Activated CD8-positive, alpha-beta memory T cell treated with anti-CD3 and anti-CD28 coated beads for 1 hour (primary cell): ENCODE measurements at places on chromosomes 4 and X.

GRCh38 chr4:114296126-114296525, 302.5 kb upstream of the UGT8 start:
- no peak for DNase-seq

DNA sequence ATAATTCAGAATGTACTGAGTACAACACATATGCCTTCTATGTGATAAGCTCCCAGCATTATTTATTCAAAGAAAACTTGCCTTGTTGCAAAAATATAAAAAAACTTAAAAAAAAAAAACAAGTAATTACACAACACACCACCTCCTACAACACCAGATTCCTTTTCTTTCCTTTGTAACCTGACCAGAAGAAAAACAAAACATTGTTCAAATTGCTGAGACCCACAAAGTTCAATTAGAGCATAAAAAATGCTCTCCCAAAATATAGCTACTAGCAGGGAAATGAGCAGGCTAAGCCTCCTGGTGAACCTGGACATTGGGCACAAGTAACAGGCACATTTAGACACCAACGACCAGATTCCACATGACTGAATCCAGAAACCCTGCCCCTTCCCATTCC, 38.3 kb downstream of the MECP2 start:
- no peak for DNase-seq

GRCh38 chr4:15476396-15476795, 6.7 kb downstream of the CC2D2A start:
- no peak for DNase-seq

DNA sequence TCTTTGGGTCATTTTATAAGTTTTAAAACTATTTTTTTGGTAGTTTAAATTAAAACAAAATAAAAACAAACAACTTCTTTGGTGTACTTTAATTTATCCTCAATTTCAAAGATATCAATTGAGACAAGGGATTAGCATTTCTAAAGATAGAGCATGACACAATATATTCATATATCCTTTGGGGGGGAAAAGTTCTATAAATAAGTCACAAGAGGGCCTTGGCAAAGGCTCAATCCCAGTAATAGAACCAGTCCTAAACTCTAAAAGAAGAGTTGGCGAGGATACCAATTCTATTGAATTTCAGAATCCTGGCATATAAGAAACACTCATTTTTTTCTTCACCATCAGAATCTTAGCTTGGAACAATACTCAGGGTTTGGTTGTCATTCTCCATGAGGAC, 89.7 kb downstream of the COL4A6 start:
- DNase-seq, result no peak

DNA sequence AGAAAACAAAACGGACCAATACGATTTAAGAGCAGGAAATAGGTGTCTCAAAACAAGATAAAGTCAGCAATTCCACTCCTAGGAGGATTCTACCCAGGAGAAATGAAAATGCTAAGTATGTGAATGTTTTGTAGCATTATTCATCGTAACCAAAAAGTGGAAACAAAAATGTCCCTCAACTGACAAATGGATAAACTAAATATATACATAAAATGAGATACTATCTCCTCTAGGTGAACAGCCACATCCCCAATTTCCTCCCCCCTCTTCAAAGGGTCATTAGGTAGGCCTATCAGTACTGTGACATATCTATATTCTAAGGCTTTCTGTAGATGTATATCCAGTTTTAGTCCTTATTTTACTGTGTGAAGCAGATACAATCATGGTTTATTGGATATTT, 18.0 kb downstream of the DDX3X start:
- DNase-seq, result no peak

- DNase-seq, result no peak
Measured at GRCh38 chrX:40247382-40247781, 149.6 kb upstream of the BCOR start.

- no peak for DNase-seq
Measured at GRCh38 chrX:41518841-41519220, 71.7 kb downstream of the NYX start.

GRCh38 chr4:152972821-152973628, 36.9 kb downstream of the FHDC1 start:
- no peak for DNase-seq

- no peak for DNase-seq
Measured at GRCh38 chr4:6027392-6027791, 9.2 kb upstream of the C4orf50 start.

DNA sequence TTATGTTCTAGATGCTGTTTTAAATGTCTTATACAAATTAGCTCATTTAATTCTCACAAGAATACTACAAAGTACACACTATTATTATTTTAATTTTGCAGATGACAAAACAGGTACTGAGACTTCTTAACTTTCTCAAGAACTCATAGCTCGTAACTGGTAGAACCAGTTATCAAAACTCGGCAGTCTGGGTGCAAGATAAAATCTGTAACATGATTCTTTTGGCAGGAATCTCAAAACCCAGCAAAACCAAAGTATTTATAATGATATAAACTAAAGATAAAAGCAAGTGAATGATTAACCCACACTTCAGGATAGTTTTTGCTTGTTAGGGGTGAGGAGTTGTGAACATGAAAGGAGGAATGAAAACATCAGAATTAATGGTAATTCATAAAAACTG, 27.6 kb downstream of the CLNK start:
- no peak for DNase-seq

DNA sequence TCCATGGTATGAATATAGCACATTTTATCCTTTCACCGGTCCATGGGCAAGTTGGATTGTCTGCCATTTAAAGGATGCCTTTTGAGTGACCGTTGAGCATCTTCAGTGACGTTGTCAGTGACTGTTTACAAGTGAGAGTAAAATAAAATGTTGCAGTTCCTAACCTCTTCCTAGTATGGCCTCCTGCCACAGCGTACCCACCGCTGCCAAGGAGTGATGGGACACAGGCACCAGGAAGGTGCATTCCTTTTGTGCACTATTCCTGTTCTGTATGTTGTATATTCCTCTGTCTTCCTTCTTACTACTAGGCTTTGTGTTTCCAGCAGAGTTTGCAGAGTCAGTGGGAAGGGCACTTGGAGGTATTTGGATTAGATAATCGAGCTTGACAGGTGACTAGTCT, 61.5 kb downstream of the SNX25 start:
- DNase-seq, result no peak

DNA sequence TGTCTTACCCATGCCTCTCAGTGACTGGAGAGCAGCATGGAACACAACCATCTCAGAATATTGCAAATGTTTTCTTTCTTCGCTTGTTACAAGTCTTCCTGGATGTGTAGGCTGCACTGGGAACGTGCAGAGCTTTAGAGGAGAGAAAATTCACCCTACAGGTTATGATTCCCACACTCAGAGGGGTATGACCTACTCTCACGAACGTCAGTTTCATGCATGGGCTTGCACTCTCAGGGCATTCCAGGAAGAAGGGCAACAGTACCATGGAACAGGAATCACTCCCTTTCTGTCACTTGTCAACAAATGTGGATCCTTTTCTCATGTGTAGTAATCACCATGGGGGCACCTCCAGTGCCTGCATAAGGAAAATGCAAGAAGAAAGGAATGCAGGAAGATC, 75.8 kb downstream of the NBDY start:
- DNase-seq, result no peak

GRCh38 chrX:15645266-15645665, 19.3 kb downstream of the CLTRN start:
- DNase-seq, result no peak

GRCh38 chr4:146333895-146334262, 119.5 kb downstream of the REELD1 start:
- no peak for DNase-seq

- DNase-seq, result no peak
Measured at GRCh38 chr4:129335276-129335675, 239.3 kb downstream of the C4orf33 start.

GRCh38 chr4:30904588-30904987, 184.4 kb downstream of the PCDH7 start:
- DNase-seq, result no peak

DNA sequence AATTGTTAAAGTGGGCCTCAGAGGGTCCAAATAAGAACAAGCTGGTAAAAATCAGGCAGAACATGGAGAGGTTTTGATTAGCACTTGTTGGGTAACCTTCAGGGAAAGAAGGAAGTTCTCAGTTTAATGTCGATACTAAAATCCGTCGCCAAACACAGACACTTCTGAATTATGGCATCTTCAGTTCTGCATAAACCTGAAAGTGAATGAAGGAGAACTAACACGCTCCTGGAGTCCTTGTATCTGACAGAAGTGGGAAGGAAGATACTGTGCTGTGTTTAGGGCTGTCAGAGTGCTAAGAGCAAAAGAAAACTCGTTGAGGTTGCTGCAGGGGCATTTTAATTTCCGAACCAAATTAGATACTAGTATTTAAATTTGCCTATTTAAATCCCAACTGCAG, 106.2 kb downstream of the TMA16 start:
- no peak for DNase-seq

- no peak for DNase-seq
Measured at GRCh38 chr4:102598762-102599374, 97.7 kb downstream of the NFKB1 start.

GRCh38 chr4:13777341-13777740, 149.8 kb upstream of the BOD1L1 start:
- no peak for DNase-seq

DNA sequence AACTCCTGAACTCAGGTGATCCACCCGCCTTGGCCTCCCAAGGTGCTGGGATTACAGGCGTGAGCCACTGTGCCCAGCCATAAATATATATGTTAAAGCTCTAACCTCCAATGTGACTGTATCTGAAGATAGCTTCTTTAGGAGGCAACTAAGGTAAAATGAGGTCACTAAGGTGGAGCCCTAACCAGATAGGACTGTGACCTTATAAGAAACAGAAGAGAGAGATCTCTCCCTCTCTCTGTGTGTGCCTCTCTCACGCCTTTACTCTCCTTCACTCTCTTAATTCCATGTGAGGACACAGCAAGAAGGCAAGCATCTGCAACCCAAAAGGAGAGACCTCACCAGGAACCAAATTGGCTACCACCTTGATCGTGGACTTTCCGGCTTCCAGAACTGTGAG, 926 bp upstream of the MAGIX start:
- no peak for DNase-seq

- DNase-seq, result no peak
Measured at GRCh38 chr4:1200425-1201035, 28.1 kb upstream of the SPON2 start.

DNA sequence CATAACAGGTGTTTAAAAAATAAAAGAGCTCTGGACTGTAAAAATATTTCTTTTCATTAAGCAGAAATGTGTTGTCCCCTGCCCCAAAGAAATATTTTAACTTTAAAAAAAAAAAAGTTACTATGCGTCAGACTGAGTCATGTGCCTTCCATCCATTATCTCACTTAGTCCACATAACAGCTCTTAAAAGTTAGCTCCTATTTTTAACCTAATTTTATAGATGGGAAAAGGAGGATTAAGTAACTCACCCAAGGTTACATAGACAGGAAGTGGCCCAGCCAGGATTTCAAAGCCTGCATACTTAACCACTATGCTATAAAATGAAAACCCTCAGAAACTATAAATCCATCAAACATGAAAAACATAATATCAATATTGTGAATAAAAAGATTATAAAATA, 97.7 kb downstream of the MANBA start:
- DNase-seq, result no peak

DNA sequence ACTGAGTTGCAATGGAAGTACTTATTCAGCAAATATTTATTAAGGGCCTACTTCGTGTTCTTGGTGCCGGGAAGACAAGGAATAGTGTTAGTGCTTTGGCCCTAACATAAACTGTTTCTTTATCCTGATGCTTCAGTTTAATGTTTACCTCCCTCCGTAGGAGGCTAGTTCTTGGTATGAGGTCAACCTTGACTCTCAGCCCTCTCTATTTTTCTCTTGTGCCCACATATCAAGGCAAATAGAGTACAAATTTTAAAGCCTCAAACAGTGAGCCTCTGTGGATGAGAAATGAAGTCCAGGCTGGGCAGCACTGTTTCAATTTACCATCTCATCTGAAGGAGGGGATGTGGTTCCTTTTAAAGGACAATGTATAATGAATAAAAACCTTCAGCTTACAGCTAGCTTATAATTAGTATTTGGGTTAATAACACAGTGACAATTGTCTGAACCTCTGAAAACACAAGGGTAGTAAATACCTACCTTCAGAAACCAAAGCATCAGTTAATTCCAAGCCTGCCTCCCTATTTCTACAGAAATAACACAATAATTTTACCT, 68.5 kb downstream of the SH3RF1 start:
- DNase-seq, result no peak

DNA sequence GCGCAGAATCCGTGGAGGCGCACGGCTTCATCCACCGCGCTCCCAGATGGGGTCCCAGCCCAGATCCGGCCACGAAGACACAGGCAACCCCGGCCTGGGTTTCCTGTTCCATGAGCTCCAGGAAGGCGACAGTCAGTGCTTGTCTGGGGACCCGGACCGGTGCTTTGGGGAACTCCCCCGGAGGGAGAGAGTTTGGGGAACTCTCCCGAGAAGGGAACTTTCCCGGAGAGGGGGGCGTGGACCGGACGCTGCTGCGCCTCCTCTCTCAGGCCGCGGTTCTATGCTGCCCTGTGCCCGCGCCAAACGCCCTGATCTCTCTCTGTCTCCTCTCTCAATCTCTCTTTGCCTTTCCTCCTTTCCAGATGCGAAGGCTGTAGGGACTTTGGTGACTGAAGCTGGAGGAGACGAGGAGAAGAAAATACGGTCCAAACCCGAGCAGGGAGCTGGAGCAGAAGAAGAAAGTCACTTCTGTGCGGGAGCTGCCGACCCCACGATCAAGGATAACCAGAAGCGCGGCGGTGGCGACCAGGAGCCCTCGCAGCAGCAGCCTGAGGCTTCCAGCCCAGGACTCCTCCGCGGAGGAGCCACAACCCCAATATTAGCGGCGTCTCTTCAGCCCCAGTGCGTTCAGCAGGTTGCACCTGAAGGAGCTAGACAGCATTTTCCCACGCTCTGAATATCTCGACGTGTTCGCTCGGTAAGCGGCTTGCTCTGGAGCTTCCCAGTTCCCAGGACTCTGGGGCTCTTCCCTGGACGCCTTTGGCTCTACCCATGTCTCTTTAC, 47.6 kb upstream of the NKAP start:
- DNase-seq, result no peak

- no peak for DNase-seq
Measured at GRCh38 chr4:121877041-121877773, 6.9 kb upstream of the BBS7 start.

DNA sequence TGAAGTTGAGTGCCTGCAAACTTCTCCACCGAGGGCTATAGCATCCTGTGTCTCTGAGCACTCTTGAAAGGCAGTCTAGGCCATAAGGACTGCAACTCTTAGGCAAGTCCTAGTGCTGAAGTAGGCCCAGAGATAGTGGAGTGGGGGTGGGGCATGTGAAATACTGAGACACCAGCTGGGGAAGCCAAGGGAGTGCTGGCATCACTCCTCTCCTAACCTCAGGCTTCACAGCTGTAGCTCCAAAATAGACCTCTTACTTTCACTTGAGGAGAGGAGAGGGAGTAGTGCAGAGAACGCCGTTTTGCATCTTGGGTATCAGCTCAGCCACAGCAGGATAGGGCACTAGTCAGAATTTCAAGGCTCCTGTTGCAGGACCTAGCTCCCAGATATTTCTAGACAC, 56.2 kb upstream of the CYSLTR1 start:
- no peak for DNase-seq

DNA sequence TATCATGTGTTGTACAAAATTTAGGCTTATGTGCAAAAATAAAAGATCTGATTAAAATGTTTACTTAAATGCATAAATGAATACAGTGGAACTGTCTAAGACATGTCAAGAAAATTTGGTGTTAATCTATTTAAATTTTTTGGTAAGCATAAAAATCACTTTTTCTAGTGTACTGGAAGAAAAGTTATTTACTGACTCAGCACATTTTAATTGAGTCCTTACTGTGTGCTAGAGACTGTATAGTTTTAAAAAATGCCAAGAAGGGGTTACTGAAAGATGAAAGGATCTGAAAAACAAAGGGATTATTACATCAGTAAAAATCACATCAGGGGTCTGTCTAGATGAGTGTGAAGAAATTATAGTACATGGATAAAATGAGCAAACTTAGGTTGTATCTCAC, 60.6 kb downstream of the RAPGEF2 start:
- DNase-seq, result no peak
